ENCODE measurements at places on chromosomes 5 and 9.

GRCh38 chr5:179766021-179766725 is 27.6 kb upstream of the LTC4S start:
- DNase-seq, result no peak

DNA sequence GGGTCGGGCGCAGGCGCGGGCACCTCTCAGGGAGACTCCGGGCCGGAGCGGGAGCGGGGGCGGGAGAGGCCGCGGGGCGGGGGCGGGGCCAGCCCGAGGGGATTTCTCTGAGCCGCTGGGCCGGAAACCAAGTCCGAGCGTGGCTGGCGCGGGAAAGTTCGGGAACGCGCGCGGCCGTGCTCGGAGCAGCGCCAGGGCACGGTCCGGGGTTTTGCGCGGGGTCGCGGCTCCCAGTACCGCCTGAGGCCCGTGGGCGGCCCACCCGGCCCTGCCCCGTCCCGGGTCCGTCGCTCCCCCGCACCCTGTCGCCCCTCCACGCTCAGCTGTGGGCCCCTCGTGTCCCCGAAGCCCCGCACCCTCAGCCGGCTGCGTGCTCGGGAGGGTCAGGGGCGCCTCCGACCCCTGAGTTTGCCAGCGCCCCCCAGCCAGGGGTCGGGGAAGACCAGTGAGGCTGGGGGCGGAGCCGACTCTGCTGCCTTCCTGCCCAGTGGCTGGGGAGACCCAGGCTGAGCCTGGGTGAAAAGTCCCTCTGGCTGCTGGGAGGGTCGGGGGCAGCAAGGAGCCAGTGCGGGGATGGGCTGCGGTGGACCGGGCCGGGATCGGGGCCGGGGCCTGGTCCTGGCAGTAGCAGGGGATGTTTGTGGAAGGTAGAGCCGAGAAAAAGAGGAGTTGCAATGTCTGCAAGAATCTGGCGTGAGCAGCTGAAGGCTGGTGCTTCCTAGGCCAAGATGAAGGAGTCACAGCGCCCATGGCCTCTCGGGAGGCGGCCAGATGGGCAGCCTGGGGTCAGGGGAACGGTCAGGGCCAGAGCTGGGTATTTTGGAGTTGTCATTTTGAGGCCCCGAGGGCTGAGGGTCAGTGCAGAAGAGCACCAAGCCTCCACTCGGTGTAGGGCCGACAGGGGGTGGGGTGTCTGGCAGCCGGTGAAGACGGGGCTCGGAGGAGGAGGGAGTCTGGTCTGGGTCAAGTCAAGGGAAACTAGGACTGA is 588 bp downstream of the TRAF2 start:
- no peak for DNase-seq

GRCh38 chr9:70607926-70608325 is 193.5 kb upstream of the KLF9 start:
- no peak for DNase-seq

- peak; percentile 81 for DNase-seq
Measured at GRCh38 chr5:97162045-97162444, 19.6 kb upstream of the LIX1 start.

DNA sequence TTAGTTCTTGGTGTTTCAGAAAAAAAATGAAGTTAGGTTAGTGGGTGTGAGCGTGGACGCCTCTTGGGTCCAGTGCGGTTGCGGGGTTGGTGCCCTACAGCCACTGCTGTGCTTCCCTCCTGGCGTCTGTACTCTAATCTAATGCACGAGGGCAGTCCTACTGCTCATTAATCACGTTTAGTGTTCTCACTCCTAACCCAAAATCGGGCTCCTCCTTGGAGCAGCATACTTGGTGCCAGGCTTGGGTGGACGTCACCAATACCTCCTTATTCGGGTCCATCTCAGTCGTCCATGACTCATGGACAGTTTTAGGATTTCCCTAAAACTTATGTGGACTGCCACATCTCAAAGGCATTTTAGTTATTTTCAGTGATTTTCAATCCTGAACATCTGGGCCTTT is 41.6 kb downstream of the TRIO start:
- no peak for DNase-seq

DNA sequence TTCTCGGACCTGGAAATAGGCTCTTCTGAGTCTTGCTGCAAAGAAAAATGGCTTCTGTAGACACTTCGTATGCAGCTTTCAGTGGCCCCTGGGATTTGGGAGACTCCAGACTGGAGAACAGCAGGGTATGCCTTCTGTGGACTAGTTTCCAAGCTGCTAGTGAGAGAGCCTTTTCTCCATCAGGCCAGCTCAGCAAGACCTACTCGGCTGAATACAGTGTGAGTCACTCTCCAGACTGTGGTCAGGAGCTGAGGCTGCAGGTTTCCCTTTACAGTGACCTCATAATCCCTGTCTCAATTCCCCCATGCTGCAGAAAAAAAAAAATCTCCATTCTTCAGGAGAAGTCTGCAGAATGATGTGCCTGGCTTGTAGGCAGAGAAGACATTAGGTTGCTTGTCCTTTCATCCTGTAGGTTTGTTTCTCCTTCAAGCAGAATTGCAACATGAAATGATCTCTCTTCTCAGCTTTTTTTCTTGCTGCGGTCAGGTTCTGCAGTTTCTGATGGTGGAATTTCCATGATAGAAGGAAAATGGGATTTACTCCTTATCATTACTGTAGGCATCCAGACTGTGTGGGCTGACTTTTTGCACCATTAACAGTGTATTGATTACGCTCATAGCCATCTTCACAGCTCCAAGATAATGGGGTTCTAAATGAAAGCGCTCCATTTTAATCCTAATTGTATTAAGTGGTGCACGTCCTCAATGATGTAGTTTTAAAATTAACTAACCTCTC is 78.3 kb upstream of the TNFSF8 start:
- no peak for DNase-seq

DNA sequence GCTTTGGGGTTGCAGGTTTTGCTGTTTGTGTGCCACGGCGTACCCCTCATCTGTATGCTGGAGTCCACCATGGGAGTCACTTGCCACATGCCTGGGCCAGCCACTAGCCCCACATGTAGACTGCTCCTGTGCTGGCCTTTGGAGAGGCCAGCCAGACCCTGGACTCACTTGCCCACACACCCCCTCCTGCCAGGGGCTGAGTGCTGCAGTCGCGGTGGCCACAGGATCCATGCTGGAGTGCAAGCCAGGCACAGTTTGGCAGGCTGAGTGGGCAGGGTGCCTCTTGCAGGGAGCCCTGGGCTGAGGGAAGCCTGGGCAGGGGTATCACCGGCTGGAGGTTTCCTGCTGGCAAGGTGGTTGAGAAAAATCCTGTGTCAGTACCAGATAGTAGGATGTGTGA is 25.6 kb upstream of the GCNT1 start:
- no peak for DNase-seq

DNA sequence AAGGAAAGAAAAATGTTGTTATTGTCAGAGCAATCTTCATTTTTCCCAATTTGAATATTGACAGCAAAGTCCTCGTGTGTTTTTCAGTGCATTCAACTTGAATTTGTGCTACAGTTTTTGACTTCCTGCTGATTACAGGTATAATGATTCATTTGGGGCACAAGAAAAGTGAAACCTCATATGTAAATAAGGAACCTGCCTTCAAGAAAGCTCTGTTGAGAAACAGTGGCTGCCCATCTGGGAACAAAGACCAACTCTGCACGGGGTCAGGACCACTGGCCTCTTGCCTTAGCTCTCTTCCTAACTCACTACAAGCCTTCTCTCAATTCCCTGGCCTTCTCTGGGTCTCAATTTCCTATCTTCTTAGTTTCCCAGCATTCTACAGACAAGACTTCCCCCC is 21.0 kb downstream of the TIMD4 start:
- DNase-seq, result no peak

DNA sequence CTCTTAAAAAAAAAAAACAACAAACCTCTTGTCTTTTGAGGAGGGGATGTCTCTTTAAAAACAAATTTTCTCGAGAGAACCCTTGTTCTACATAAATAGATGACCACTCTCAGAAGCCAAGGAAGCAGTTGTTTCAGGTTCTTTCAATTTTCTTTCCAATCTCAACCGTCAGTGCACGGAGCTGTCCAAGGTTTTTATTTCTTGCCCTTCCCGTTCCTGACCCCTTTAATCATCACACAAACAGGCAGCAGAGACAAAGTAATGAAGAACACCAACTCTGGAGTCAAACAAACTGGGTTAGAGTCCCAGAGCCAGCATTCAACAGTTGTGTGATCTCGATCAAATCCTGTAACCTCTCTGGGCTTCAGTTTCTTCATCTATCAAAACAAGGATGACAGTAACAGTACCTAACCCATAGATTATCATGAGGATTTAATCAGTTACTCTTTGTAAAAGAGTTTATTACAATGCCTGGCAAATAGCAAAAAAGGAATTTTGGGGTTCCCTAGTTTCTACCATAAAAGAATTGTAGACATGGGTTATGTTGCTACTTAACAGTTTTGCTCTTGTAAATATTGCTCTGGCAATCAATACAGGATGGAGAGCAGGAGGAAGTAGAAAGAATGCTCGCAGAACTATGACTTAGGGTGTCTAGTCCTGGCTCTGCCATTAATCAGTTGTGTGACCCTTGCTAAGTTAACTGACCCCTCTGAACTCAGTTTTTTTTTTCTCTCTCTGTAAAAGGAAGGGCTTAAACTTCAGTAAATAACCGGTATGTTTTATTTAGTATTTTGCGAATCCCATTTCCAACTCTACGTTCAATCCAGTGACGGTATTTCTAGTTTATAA is 1.0 kb upstream of the NIM1K start:
- DNase-seq, result no peak

- DNase-seq, result no peak
Measured at GRCh38 chr5:95471942-95472341, 80.8 kb downstream of the FAM81B start.

GRCh38 chr9:107713470-107713869 is 223.9 kb upstream of the KLF4 start:
- DNase-seq, result no peak

DNA sequence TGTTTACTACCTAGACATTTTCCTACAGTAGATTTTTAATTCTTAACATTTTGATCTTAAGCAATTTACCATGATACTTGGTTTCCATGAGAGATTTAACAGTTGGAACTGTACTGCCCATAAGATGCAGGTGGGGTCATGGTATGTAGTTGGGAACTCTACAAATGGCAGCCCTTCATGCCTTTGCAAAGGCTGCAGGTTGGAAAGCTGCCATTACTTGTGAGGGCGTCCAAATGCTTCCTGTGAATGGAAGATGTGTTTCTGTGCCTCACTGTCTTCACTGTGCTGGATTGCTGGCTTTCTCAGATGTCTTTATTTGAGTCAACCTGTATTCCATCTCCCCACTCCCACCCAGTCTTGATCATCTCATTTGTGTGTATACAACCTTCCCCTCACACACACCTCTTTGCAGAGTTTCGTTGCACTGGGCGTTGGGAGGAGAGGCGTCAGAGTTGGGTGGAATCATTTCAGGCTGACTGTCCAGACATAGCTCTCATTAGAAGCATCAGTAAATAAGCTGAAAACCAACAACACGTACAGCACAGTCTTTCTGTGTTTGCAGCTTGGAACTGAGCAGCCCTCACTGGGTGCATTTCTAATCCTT is 14.8 kb upstream of the ABL1 start:
- no peak for DNase-seq

- DNase-seq, result no peak
Measured at GRCh38 chr5:136123236-136123768, 9.3 kb upstream of the SMAD5 start.

GRCh38 chr5:110580625-110581024 is 145.8 kb downstream of the TMEM232 start:
- no peak for DNase-seq

DNA sequence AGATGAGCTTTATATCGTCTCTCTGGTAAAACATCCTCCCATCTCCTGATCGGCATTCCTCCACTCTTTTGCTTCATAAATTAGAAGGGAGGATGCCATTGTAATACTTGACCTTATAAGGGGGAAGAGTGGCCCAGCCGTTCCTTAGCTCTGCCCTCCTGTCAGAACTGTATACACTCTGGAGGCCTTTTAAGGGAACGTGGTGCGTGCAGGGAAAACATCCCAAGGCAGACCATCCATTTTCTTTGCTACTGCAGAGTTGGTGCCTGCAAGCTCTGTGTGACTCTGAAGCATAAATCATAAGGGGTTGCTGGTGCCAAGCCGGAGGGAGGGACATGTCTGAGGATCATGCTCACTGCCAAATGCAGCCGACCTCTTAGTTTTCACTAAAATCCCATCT is 90.4 kb downstream of the PGM5 start:
- no peak for DNase-seq

DNA sequence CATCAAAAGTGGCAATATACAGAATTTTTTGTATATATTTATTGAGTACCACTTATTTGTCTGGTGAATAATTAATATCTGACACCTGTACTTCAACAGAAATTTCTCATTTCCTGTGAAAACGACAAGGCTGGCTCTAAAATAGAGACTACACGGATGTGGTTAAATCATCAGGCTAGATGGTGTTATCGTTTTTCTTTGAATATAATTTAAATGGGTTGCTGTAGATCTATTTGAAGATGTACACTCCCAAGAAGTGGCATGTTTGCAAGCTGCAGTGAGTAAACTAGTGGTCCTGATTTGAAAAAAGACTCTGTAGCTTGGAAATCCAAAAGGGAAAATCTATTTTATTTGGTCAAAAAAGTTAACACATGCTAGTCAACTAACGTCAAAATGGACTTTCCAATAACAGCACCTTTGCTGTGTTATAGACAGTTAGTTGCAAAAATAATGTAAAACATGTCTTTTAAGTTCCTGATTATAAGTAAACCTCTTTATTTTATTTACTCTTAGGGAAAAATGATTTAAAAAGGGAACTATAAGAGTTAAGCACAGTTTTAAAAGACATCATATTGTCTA is 13.8 kb downstream of the ST8SIA4 start:
- DNase-seq, result no peak

GRCh38 chr5:76601470-76601869 is 21.7 kb downstream of the F2RL2 start:
- peak; percentile 7 for DNase-seq

- peak; percentile 71 for DNase-seq
Measured at GRCh38 chr5:130166839-130167490, 262.7 kb downstream of the CHSY3 start.

GRCh38 chr5:14528115-14528514 is 53.5 kb upstream of the OTULINL start:
- no peak for DNase-seq

- no peak for DNase-seq
Measured at GRCh38 chr9:111854799-111855198, 41.8 kb upstream of the UGCG start.

DNA sequence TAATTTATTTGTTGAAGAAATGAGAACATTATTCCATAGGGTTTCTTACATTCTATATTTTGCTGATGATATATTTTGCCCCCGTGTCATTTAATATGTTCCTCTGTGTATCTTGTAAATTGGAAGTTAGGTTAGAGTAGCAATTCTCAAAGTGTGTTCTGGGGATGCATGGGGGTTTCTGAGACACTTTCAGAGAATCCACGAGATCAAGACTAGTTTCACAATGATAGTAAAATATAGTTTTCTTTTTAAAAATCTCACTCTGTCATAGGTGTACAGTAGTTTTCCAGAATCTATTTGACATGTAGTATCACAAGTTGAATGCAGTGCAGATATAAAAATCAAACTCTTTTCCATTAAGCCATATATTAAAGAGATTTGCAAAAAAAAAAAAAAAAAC is 488.6 kb upstream of the SGCD start:
- DNase-seq, result no peak

- DNase-seq, result no peak
Measured at GRCh38 chr5:14225173-14225834, 82.2 kb downstream of the TRIO start.

Data from NCI-H1417 (cell line).